ENCODE measurements at places on chromosomes 4 and X.
A peak's percentile ranks its signal among the peaks of the same experiment; 100 is the strongest.

DNA sequence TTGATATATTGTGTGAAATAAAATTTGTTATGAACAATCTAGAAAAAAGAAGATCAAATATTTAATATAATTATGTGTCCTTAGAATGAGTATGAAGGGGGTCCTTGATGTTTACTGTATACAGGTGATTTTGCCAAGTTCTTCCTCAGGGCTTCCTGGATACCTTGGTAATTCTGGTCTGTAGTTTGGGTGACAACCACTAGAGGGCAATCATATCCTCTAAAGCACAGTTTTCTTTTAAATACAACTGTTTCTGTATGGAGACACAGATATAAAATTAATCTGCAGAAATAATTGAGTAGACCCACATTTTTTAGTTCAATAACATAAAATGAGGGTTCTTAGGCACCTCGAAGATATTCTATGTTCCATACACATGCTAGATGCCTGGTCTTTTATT lies 157.7 kb downstream of the SPANXN1 start:
- no peak for DNase-seq

- DNase-seq: no peak
Measured at GRCh38 chr4:128512767-128513322, 225.2 kb upstream of the PGRMC2 start.

GRCh38 chr4:137531986-137532868 lies at the start of gene PCDH18:
Gene PCDH18, minus strand, starts transcription at chr4:137532494. Its CDS starts 406 bp downstream, at chr4:137532088.
- peak; percentile 98 for DNase-seq

- DNase-seq: no peak
Measured at GRCh38 chr4:140312100-140312499, 61.3 kb upstream of the SCOC start.

DNA sequence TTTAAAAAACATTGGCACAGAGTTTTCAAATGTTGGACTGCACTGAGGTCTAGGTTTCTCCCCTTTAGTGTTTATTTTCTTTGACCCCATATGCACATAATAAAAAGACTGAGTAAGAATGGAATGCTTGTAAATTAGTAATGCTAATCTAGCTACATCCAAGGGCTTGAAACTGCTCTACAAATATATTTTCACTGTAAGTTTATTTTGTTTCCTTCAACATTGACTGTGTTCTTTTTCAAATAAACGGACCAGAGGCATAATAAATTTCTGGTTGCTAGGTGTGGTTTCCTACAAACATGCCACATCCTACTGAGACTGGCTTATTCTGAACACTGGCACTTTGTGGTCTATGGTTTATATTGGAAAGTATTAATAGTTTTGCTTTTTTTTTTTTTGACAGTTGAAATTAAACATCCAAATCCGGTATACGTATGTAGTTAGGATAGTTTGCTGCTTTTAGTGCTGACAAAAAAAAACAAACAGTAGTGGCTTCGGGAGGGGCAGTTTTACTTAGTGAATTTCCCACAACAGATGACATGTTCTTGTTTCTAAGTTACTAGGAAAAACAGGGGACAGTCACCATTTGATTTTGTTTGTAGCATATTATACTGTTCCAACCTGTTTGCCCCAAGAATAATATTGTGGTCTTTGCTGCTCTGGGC lies 13.2 kb downstream of the CA5B start:
- DNase-seq: no peak

- no peak for DNase-seq
Measured at GRCh38 chrX:39491548-39492297, 606.0 kb downstream of the BCOR start.

DNA sequence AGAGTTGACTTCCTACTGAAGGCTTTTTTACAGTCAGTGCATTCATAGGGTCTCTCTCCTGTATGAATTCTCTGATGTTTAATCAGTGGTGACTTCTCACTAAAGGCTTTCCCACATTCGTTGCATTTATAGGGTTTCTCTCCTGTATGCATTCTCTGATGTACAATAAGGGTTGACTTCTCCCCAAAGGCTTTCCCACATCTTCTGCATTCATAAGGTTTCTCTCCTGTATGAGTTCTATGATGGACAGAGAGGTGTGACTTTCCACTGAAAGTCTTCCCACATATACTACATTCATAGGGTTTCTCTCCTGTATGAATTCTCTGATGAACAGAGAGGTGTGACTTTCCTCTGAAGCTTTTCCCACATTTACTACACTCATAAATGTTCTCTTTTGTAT lies 45.2 kb downstream of the ZNF674 start:
- no peak for DNase-seq

- no peak for DNase-seq
Measured at GRCh38 chr4:123396307-123397143, at the start of gene SPRY1. Gene SPRY1, plus strand, starts transcription at chr4:123396795. Its CDS starts 4,797 bp downstream, at chr4:123401592.

DNA sequence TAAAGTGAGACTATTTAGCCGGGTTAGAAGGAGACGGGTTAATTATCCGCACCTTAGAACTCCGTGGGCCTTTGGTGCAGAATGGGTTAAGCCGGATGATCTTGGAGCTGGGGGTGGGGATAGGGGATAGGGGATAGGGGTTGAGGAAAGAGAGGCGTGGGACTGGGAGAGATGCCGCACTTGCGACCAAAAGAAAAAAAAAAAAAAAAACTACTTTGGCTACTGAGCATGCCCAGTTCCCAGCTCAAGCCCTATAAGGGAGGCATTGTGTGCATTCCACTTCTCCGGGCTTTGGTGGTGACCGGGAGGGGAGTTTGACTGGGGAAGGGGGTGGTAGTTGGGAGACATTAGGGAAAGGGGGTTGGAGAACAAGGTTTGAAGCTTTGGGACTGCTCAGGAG lies at the start of gene SLITRK4:
Gene SLITRK4, minus strand, starts transcription at position 187 of the 400 bp plus-strand sequence. CDS start 4,993 bp downstream, outside the sequence.
- no peak for DNase-seq

DNA sequence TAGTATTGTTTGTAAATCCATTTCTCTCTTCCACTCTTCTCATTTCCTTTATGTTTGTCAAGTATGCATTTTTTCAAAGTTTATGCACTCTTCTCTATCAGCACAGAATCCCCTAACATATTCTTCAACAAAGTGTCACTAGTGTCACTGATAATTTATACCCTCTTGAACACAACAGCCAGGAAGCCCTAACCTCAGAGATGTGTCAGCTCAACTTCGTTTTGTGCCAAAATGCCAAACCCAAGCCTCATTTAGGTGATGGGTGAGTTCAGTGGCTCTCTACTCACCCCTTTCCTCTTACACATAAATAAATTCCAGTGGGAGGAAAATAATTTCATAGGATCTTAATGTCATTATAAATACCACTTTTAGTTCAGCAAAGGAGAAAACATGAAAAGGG lies 22.4 kb upstream of the P2RY10 start:
- no peak for DNase-seq

GRCh38 chr4:74397748-74398426 lies 32.9 kb downstream of the EREG start:
- DNase-seq: no peak

- DNase-seq: no peak
Measured at GRCh38 chr4:148170408-148171365, 271.5 kb downstream of the NR3C2 start.

DNA sequence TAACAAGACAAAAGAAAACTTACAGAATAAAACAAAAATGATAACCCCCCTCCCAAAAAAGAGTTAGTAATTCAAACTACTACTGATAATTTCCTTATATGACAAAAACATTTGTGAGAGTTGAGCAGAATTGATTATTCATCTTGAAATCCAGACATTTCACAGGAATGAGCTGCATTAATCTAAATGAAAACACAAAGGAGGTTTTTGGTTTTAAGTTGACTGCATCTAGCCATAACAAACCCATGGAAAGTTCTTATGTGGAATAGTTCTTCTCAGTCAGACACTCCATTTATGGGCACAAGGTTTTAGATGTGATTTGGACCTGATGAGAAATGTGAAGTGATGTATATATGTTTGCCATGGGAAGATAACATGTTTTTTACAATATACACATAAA lies 95.4 kb downstream of the VCX2 start:
- no peak for DNase-seq

- DNase-seq: no peak
Measured at GRCh38 chrX:68355629-68355920, 77.7 kb downstream of the OPHN1 start.
